Neural crest cell (in vitro differentiated cells): ENCODE measurements at places on chromosomes 2 and 18. TPM values are rescaled to one million over a fixed set of nuclear protein-coding genes. Genes with fewer than 3 reads are reported as not detected.

DOK6 gene
- total RNA-seq = 3.6 and 4.0 TPM in 2 replicates

TPO gene
- not detected in 2 replicates for total RNA-seq

DPYSL5 gene
- 201 and 203 TPM in 2 replicates for total RNA-seq

KDSR gene
- total RNA-seq = 31.0 and 35.7 TPM in 2 replicates

ZRANB3 gene
- 14.6 and 18.6 TPM in 2 replicates for total RNA-seq

RAD51AP2 gene
- total RNA-seq = 0.16 and 0.23 TPM in 2 replicates

ANKRD39 gene
- total RNA-seq = 23.4 and 25.8 TPM in 2 replicates

CFAP221 gene
- 2.0 and 3.0 TPM in 2 replicates for total RNA-seq

DBI gene
- total RNA-seq = 222 and 236 TPM in 2 replicates

GDF7 gene
- 0.36 and 0.40 TPM in 2 replicates for total RNA-seq

RRM2 gene
- total RNA-seq = 203 and 210 TPM in 2 replicates

ASXL2 gene
- 22.7 and 25.5 TPM in 2 replicates for total RNA-seq

AMER3 gene
- 1.3 and 1.4 TPM in 2 replicates for total RNA-seq

CHAC2 gene
- total RNA-seq = 7.8 and 7.9 TPM in 2 replicates

SERPINB5 gene
- not detected in 2 replicates for total RNA-seq

CLHC1 gene
- total RNA-seq = 22.5 and 23.0 TPM in 2 replicates

MIB1 gene
- total RNA-seq = 90.9 and 93.5 TPM in 2 replicates

MGAT4A gene
- 11.5 and 12.2 TPM in 2 replicates for total RNA-seq

SIGLEC15 gene
- not detected in 2 replicates for total RNA-seq

CYP26B1 gene
- total RNA-seq = 15.4 and 16.4 TPM in 2 replicates

NGEF gene
- total RNA-seq = 0.96 and 1.5 TPM in 2 replicates

SGPP2 gene
- total RNA-seq = not detected in 2 replicates

TMEM37 gene
- 4.7 and 5.3 TPM in 2 replicates for total RNA-seq

RNF125 gene
- 1.1 and 1.6 TPM in 2 replicates for total RNA-seq

HOXD4 gene
- 1.3 TPM in 2 replicates for total RNA-seq

LYPD6 gene
- 7.1 and 7.3 TPM in 2 replicates for total RNA-seq

LDAH gene
- 49.7 and 50.5 TPM in 2 replicates for total RNA-seq

COLEC12 gene
- 1.7 and 2.0 TPM in 2 replicates for total RNA-seq

SKOR2 gene
- total RNA-seq = 0.96 and 1.4 TPM in 2 replicates

CACNB4 gene
- total RNA-seq = 6.0 and 6.9 TPM in 2 replicates

CSRNP3 gene
- total RNA-seq = 28.4 and 35.1 TPM in 2 replicates

IL18R1 gene
- total RNA-seq = not detected in 2 replicates

CDK15 gene
- total RNA-seq = not detected in 2 replicates

ARHGEF33 gene
- 0.59 and 1.1 TPM in 2 replicates for total RNA-seq

IL1RL2 gene
- not detected in 2 replicates for total RNA-seq

CD207 gene
- not detected in 2 replicates for total RNA-seq

POTEI gene
- total RNA-seq = 1.1 and 1.3 TPM in 2 replicates

GREB1L gene
- total RNA-seq = 74.8 and 80.5 TPM in 2 replicates

SLC40A1 gene
- total RNA-seq = 2.0 and 2.6 TPM in 2 replicates

ANKRD30B gene
- not detected in 2 replicates for total RNA-seq

ZNF385B gene
- total RNA-seq = 2.1 and 3.4 TPM in 2 replicates

PECR gene
- 12.5 and 18.2 TPM in 2 replicates for total RNA-seq

DLGAP1 gene
- 11.5 and 11.7 TPM in 2 replicates for total RNA-seq
